NCI-H510A treated with DMSO at 0.1 percent for 48 hours (cell line): ENCODE measurements at places on chromosomes 1 and 21.
A peak's percentile ranks its signal among the peaks of the same experiment; 100 is the strongest.

DNA sequence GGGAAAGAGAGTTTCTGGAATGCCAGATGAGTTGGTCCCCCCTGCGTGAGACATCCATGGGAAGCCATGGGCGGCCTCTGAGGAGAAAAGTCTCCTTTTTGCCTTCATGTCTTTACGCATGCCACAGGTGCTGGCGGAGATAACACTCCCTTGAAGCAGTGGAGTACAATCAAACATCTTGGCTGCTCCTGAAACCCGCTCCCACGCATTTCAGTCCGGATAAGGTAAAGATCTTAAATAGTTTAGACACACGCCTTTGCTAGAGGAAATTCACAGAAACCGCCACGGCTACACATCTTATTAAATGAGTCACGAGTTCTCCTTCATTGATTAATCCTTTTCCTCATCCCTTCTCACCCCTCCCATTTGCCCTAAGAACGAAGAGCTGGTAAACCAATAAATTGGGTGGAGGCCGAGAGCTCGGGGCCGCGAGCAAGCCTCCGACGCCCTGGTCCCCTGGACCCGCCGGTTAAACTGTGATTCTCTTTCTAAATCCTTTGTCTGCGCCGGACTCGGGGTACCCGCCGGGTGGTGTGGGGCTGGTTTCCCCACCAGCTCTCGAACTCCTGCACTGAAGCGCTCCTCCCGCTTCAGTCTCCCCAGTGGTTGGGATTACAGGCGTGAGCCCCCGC, 6.6 kb upstream of the ZNF669 start:
- no peak for DNase-seq

- no peak for DNase-seq
Observed at GRCh38 chr21:20883408-20883800, 114.8 kb upstream of the NCAM2 start.

- peak; percentile 97 for DNase-seq
Observed at GRCh38 chr1:8463144-8463927, 145.4 kb downstream of the SLC45A1 start.

GRCh38 chr1:105492921-105493320, 1563.6 kb upstream of the PRMT6 start:
- DNase-seq = no peak

DNA sequence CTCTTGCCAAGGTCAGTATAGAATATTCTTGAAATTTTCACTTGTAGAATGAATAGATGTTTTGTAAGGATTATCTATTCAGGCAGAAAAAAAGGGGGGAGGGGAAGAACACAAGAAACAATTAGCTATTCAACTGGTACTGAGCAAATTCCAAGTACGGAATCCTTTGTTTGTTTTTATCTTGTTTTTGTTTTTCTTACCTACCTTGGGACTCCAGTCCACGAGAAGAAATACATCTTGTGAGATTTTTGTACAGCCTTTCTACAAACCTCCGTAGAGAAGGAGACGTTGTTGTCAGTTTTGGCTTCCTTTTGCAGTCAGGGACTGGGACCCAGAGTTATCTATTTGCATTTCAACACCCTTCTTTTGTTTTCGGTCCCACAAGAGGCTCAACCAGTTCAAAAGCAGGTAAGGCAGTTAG, 36.0 kb downstream of the ZNF281 start:
- peak; percentile 14 for DNase-seq

- peak; percentile 85 for DNase-seq
Observed at GRCh38 chr1:85109475-85109874, 61.2 kb upstream of the MCOLN3 start.

DNA sequence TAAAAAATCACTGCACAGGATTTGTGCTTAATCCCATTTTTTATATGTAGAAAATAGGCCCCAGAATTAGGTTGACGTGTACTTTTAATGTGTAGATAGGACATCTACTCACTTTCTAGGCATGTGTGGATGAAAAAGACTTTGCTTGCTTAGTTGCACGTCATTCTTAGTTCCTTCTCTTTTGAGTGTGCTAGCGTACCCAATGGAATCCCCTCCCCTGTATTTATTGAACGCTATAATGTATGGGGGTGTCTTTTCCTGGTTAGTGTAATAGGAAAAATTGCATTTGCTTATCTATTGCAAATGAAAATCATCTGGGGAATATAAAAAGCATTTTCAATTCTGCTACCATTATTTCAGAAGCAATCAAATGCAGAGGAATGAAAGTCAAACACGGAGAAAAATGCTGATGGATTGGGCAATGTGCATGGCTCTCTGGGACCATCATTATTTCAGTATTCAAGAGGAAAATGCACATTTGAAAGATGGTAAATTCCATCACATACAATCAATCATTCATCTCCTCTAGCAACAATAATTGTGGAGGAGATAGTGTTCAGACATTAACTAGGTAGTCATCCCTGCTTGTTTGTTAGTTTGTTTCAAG, 277.0 kb upstream of the B3GALT2 start:
- no peak for DNase-seq

GRCh38 chr1:91133248-91133647, 111.4 kb upstream of the ZNF644 start:
- no peak for DNase-seq

DNA sequence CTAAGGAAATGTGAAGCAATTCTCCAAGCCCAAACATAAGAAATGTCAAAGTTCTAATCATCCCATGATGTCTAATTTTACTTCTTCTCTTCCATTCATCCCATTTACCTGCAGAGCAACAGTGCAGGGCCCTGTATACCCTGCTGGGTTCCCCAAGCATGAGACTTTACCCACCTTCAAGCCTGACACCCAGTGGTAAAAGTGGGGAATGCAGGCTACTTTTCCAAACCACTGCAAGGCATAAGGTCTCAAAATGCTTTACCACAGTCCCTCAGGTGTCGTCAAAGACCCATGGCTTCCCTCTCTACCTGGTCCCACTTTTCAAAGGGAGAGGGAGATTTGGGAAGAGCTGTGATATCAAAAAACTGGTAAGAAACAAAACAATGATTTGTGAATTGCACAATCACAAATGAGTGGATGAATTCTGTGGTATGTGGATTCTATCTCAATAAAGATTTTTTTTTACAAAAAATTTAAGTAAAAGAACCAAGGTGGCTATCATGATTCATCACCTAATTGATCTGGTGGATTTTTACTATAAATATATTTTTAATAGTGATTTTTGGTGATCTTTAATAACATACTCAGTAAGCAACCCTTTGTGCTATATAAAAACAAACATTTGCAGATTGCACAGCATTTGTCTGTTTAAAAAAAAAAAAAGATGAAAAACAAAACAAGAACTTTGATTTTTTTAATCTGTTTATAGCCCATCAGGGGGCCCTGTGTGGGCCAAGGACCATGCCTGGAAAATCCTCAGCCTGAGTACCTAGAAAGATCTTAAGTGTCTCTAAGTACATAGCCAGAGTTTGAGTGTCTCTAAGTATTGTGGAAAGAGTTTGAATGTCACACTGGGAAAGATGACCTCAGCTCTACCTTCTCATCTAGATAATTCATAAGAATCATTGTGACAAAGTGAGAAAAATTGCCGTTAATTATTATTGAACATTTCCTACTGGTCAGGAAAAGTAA, 73.1 kb upstream of the GJB5 start:
- DNase-seq = peak; percentile 97

DNA sequence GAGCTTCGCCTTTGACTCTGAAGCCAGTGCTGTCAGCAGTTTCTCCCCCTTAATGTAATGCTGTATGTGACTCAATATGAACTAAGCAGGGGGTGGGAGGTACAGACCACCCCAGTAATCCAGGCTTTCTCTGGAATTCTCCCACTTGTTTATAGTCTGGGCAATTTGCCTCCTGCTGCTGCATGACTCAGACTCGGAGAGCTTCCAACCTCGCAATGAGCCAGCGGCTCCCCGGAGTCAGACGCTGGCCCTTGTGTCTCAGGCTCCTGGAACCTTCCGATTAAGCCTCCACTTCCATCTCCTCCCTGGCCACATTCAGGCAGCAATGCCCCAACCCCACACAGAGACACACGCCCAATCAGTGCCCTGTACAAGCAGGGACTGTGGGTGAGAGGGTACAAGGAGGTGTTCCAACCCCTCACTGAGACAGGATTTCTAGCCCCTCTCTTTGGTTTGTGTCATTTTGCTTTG, 471.7 kb upstream of the VAMP3 start:
- no peak for DNase-seq

GRCh38 chr1:226097866-226098625, 35.5 kb downstream of the H3-3A start:
- no peak for DNase-seq

- no peak for DNase-seq
Observed at GRCh38 chr1:43861988-43862735, 71.4 kb upstream of the ARTN start.

DNA sequence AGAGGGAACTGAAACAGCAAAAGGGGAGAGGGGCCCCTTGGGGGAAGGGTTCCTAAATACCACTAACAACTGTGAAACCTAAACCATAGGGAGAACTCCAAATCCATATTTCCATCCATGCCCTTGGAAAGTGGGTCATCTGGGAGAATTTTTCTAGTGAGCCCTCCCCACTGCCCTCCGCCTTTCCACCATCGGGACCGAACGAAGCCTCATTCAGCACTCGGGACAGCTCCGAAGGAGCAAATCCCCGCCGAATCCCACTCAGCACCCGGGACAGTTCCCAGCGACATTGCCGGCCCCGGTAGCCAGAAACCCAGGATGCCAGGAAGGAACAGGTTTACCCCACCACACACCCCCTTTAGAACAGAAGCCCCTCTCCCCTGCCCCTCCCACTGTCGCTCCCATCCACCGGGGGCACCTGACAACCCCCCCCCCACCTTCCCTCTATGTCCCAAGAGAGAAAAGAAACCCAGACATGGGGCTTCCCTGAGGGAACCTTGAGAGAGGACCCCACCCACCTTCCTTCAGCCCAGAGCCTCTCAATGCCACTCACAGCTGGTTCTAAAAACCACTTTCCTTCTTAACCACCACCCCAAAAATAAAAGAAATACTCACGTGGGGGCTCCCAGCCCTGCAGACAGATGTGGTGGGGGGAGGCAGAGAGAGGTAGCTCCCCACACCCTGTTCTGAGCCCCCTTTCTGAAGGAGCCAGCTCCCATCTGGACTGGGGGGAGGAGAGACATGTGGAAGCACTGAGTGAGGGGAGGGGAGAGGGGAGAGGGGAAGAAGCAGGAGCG, 4.5 kb downstream of the DLGAP3 start:
- no peak for DNase-seq

DNA sequence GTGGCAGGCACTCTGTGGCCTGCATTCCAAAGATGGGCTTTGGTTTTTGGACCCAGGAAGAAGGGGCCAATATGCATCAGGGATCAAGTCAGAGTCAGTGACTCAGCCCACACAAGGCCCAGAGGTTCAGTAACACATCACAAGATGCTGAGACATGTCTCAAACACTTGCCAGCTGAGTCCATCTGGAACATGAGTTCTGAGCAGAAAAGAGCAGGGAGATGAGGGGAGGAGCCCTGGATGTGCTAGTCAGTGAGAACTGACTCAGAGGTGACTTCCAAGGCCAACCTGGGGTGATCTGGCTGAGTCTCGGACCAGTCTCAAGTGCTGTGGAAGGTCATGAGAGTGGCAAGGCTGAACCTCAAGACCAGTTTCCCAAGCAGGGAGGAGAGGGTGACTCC, 150.1 kb downstream of the CDC7 start:
- no peak for DNase-seq

DNA sequence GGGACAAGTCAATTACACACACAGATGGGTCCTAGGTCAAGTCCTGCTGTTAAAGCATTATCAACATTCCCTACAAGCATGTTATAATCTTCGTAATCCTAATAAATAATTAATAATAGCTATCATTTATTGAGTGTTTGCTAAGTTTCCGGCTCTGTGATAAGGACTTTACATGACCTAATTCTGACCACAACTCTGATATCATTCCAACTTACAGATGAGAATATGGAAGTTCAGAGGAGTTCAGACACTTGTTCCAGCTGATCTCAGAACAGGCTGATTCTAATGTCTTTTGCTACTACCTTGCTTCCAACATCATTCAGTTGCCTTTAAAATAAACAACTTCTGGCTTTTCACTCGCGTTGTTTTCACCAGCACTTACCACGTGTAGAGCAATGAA, 770.1 kb upstream of the CXADR start:
- no peak for DNase-seq

- no peak for DNase-seq
Observed at GRCh38 chr1:158799689-158800088, 18.7 kb upstream of the OR6N2 start.

GRCh38 chr1:9659328-9659727, 7.8 kb downstream of the PIK3CD start:
- no peak for DNase-seq

GRCh38 chr21:31186916-31187315, 148.6 kb upstream of the KRTAP19-8 start:
- no peak for DNase-seq

DNA sequence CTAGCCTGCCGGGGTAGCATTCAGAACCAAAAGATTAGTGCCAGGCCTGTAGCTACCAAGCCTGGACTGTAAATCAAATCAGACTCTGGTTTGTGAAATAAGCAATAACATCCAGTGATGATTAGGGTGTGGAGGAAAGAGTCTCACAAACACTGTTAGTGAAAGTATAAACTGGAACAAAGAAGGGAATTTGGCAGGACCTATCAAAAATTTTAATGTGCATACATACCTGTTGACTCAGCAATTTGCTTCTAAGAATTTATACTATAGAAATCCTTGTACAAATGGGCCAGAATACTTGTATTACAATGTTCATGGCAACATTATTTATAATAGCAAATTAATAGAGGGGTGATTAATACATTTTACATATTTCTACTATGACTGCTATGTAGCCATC, 109.8 kb upstream of the WARS2 start:
- DNase-seq = no peak

- DNase-seq = no peak
Observed at GRCh38 chr1:200967693-200968468, 55.6 kb downstream of the KIF21B start.

DNA sequence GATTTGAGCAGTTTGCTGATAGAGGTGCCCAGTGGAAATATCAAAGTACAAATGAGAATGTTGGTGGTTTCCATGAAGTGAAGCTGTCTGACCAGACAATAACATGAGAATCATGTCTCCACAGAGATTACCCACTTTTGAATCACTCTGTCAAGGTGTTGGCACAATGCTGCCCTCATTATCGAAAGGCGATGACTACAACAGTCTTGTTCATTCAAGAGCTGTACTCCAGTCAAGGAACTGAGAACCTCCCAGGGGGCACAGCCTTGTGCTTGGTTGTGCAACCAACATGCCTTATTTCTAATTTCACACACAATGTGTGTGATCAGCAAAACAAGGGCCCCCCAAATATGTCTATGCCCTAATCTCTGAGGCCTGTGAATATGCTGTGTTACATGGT, 35.7 kb downstream of the ETS2 start:
- DNase-seq = no peak

DNA sequence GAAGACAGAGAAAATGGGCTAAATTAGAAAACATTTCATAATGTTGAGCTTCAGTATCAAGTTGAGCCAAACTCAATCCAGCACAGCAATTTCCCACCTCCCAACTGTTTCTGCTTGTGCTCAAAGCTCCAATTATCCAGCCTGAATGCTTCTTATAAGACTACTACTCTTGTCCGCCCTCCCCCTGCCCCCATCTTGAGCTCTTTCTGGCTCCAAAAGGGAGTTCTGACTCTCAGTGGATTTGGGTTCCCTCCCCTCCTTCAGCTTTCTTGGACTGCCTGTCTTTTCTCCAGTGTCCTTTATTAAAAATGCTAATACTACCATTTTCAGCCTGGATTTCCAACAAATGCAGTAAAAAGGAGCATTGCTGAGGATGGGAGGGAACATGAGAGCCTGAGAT, 174.8 kb downstream of the ASTN1 start:
- no peak for DNase-seq
